ENCODE measurements at places on chromosomes 3 and 15.

DNA sequence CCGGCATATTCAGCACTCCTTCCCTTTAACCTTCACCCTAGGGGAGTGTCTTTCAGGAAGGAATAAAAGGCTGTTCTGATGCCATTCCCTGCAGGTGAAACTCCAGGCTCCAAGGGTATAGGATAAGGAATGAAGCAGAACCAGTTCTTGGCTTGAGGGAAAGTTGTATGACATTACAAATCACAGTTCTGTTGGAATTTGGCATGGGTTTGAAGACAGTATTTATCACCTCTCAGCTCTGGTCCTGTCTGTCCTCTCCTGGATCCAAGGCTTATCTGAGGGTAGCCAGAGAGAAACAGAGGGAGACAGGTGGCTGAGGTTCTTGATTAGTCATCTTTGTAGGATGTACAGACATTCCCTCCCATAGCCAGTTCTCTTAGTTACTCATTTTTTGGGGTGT is 37.1 kb downstream of the RAB11A start:
- DNase-seq, result no peak

DNA sequence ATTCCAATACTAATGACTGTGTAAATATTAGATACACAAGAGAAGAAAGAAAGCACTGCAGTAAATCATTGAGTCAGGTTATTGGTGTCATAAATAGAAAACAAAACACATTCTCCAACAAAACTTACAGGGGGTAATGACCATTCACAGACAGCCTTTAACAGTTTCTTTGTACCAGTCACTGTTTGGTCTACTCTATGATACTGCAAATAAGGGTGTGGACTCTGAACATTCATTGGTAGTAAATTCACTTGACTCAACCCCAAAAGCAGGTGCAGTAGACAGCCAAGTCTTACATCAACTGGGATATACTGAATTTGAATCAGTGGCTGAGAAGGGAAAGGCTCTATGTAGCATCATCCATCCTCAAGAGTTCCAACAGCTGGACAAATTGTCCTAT is 463.5 kb downstream of the FOXP1 start:
- DNase-seq, result no peak

GRCh38 chr3:112089956-112090886 is 4.0 kb downstream of the C3orf52 start:
- no peak for DNase-seq

GRCh38 chr3:166889241-166889640 is 490.9 kb downstream of the ZBBX start:
- DNase-seq, result no peak

- no peak for DNase-seq
These were observed 21.5 kb downstream of the SENP8 start for GRCh38 chr15:72139667-72140066.

DNA sequence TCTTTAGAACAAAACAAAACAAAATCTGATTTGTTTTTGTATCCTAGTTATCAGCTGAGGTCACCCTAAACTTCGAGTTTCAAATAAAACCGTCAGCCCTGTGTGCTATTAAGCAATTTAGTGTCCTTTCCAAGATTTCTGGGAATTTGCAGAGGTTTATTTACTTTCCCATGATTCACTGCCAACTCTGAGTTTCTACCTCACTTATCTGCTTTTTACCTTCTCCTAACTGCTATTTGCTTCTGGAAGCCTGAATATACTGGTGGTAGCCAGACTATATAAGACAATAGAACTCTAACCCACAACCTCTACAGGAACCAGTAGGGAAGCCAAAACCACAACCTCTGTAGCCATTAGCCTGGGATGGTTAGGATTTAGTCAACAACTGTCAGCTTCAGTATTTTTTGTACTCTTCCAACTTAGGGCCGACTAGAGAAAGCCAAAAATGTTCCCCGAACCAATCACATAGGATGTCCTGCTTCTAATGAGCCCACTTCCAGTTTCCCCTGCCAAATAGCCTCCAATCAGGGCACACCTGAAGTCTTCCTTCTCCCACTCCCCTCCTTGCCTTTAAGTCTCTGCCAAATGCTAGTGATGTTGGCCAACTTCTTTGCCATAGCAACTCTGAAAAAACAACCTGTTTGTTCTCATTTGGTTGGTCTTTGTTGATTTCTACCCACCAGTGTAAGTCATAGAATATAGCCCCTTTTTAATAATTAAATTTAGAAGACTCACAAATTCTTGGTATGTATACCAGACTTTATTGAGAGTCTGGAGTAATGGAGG is 273.1 kb downstream of the ULK4 start:
- DNase-seq, result no peak

GRCh38 chr3:116492379-116492778 is 47.1 kb upstream of the LSAMP start:
- DNase-seq, result no peak

DNA sequence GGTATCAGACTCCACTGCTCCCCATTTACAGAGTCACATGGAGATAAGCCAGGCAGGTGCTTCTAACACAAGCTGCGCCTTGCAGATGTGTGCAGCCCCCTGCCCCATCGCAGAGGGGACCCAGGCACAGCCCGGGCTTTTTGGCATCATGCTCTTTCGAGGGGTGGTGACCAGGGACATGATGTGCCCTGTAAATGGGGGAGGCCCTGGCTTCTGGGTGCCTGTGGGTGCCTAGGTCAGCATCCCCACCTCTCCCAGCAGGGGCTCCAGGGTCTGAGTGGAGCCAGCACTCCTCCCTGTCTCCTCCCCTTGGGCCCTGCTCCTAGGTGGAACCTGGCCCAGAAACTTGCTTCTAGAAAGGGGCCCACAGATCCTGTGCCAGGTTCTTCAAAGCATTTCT is 15.2 kb downstream of the TRPM1 start:
- no peak for DNase-seq

DNA sequence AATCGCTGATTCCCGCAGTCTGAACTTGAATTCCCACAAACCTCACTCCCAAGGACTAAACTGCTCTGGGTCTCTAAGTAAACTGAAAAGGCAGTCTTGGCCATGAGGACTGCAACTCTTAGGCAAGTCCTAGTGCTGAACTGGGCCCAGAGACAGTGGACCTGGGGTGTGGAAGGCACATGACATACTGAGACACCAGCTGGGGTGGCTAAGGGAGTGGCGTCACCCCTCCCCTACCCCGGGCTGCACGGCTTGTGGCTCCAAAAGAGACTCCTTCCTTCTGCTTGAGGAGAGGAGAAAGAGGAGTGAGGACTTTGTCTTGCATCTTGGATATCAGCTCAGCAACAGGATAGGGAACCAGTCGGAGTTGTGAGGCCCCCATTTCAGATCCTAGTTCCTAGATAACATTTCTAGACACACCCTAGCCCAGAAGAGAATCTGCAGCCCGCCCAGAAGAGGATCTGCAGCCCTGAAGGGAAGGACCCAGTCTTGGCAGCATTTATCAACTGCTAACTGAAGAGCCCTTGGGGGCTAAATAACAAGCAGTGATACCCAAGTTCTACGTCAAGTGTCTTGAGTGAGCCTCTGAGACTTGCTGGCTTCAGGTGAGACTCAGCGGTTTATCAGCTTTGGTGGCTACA is 110.7 kb upstream of the C3orf80 start:
- DNase-seq, result no peak

DNA sequence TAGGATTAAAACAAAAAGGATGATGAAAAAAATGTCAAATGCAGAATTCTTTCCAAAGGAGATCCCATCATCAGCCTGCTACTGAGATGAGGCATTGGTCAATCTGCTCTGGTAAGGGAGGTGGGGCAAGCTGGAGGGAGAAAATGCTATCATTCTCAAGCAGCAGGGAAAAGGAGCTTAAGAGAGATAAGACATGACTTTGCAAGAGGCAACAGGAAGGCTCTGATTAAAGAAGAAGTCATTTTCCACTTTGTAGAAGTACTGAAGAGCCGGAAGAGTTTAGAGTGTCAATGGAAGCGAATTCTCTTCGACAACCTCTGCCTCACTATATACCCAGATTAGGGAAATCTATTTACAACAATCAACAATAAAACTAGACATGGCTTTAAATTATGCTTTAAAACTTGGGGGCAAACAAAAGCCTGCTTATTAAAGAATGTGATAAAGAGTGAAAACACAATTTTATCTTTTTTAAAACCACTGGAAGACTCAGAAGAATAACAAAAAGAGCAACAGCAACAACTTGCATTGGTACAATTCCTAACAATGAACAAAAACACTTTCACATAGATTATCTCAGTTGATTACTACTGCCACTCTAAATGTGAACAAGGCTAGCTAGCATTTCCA is 81.8 kb upstream of the NANOGP8 start:
- DNase-seq, result no peak

- no peak for DNase-seq
These were observed 9.7 kb downstream of the EPHB1 start for GRCh38 chr3:134804508-134805480.

DNA sequence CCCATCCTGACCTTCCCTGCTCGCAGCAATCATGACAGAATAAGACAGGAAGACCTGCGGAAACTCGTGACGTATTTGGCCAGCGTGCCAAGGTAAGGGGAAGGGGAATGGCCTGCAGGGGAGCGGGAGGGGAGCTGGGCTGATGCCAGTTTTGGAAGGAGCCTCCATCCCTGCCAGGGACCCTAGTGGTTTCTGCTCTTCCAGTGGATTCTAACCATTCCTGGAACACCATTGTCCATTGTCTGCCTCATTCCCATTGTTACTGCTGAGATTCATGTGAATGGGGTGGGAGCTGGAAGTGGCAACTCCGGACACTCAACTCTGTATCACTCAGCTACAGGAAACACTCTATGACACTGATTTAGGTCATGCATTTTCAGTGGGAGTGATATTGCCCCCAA is 242.9 kb upstream of the ROPN1 start:
- no peak for DNase-seq

DNA sequence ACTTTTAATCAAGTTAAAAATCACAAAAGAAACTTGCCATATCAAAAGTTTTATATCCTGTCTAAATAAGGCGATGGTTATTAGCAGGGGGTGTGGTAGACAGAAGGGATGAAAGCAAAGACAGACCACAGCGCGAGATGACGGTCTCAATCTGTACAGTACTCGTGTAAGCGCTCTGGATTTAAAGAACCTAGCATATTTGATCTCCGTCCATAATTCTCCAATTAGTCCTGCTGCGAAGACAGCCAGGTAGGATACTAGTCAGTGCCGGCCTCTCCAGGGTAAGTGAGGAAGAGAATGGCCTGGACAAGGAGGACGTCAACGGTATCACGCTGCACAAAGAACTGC is 701 bp downstream of the SGO1 start:
- DNase-seq, result no peak
